ENCODE measurements at places on chromosomes 4 and X.

- no peak for DNase-seq
Measured at GRCh38 chr4:75398501-75398900, 115.7 kb downstream of the RCHY1 start.

- DNase-seq = no peak
Measured at GRCh38 chrX:132333351-132333750, 114.1 kb upstream of the RAP2C start.

DNA sequence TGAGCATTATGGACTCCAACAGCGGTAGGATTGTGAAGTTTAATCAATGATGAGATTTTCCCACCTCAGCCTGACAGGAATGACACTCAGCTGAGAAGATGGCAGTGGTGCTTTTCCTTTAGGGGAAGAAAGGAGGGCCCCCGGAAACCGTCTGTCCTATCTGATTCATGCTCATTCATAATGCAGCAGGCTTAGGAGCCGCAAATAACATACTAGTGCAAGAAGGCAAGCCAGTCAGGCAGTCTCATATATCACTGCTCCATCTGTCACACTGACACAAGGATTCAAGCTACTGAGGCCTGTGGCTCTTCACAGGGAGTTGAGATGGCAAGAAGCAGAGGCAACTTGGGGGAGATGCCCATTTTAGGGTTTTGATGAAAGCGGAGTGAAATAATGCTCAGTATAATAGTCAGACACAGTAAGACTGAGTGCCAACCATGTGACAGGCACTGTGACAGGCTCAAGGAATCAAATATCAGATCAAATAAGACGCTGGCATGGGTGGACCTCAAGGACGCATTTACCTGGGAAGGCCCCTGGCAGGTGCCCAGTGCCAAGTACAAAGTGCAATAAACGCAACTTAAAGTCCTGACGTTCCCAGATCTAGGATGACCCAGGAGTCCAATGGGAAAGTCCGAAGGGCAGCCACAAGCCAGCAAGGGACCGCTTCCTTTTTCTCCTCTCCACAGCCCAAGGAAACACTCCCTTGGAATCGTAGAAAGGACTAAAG is 63.4 kb downstream of the FHDC1 start:
- no peak for DNase-seq

- DNase-seq = no peak
Measured at GRCh38 chr4:1731180-1731579, 9.9 kb downstream of the TACC3 start.

GRCh38 chrX:8520791-8521190 is 56.2 kb downstream of the VCX3B start:
- no peak for DNase-seq

DNA sequence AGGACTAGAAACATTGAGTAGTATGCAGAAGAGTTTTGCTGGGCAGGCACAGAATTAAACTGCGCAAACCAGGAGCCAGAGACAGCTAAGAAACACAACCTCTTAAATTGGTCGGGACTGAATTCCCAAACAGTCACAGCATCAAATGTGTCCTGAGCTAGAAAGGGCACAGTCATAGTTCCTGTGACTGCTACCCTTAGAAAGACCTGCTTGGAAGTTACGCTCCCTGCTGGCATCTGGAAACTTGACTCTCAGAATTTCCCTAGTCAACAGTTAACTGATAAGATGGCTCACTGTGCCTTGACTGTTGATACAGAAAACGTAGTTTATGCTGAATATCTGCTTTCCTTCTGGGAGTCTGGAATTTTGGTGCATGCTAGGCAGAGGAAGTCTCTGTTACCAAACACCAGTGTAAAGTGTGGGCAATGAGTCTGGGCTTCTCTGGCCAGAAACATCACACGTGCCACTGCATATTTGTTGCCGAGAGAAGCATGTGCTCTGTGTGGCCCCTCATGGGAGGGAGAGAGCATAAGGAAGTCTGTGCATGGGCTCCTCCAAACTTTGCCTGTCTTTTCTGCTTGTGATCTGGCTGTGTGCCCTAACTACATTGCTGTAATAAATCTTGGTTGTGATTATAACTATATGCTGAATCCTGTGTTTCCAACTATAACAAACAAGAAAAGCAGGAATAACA is 11.6 kb upstream of the EOLA2 start:
- no peak for DNase-seq

DNA sequence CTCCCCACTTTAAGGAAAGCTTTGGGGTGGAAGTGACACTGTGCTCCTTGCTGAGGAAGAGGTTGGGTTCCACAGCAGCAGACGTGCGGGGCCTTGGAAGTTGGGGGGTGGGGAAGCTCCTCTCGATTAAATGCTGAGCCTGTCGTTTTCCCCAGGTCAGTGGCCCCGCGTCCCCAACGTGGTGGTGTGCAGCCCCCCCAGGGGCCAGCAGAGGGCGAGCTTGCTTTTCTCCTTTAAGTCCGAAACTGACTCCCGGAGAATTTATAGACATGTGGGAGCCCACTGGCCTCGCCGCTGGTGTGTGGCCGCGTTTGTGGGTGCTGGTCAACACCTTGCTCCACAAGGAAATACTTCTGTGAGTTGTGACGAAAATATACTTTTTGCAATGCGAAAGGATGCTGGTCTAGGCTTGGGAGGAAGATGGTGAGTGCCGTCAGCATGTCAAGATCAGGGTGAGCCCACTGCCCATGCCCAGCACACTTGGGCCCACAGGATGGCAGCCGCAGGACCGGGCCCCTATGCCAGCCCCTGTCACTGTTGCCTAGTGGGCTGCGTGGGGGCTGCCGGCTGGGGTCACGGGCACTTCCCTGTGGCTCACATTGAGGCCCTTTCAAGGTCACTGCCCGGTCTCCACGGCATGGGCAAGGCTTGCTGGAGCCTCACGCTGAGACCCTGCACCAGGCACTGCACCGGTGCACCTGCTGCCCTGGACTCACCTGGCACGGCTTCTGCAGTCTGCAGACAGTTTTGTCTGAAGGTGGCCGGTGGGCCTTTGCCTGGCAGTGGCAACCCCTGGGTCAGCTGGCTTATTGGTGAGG is 9.4 kb downstream of the UVSSA start:
- peak; percentile 45 for DNase-seq

- DNase-seq = no peak
Measured at GRCh38 chrX:13649838-13650237, 3.1 kb upstream of the TCEANC start.

GRCh38 chr4:40323866-40324265 is 11.3 kb upstream of the CHRNA9 start:
- no peak for DNase-seq

DNA sequence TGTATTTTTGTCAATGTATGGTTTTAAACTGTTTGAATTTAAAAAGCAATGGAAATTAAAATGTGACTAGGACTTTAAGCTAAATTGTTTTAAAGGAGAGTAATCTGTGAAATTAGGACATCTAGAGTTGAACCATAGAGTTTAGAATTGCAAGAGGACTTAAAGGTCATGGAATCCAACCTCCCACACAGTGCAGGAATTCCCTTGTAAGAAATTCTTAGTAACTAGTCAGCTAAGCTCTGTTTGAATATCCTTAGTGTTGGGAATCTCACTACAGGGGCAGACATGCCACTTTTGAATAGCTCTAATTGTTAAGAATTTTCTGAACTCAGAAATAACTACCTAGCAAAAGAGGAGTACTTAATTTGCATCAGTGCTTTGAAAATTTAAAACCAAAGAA is 292.9 kb downstream of the IL1RAPL1 start:
- no peak for DNase-seq

GRCh38 chr4:8310306-8310705 is 40.8 kb downstream of the HTRA3 start:
- DNase-seq = no peak

DNA sequence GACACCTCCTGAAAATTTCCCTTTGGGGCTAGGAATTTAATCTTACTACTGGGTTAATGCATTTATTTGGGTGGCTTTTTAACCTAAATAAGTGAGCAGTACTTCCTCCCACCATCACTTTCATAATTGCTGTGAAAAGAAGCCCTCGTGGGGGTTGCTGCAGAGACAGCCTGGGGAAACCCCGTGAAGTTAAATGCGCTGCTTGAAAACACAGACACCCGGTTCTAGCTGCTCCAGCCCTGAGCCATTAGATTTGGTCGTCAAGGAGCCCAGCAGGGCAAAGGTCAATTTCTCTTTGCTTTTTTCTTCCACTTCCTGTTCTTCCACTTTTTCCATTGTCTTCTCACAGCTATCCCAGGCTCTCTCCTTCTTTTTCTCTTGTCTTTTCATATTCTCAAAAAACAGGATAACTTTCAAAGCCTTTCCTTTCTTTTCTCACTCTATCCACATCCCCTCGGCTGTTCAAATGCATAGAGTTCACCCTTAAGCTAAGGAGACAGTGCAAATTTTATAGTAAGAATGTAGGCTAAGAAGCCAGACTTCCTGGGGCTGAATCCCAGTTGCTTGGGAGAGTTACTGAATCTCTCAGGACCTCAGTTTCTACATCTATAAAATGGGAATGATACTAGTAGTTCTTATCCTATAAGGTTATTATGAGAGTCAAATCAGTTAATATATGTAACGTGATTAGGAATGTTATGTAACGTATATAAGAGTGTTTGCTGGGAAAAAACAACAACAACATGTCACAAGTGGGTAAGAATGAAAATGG is 91.5 kb upstream of the ZNF827 start:
- no peak for DNase-seq

DNA sequence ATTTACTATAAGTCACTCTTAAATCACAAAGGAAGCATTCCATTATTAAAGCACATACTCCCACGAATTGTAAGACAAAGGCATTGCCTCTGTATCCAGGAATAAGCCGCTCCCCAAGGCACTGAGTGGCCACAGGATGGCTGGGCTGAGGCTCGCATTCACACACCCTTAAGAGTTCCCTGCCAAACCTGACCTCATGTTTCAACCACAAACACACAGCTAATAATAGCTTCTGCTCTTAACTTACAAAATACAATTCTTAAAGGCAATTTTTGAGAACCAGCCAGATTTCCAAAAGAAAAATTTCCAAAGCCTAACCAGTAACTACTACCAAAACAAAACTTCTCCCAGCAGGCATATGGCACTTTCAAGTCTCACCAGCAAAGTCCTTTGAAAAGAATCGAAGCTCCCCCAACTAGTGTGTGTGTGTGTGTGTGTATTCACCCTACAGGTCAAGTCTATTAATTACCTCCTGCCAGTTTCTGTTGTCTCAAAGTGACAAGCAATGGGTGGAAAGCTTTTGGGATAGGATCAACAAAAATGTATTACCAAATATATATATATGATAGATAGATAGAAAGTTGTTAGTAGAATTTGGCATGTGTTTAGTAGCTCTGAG is 36.0 kb downstream of the ARHGAP6 start:
- no peak for DNase-seq

- no peak for DNase-seq
Measured at GRCh38 chrX:129704491-129704890, 34.3 kb upstream of the XPNPEP2 start.

GRCh38 chr4:58734030-58734674 is 1624.0 kb upstream of the IGFBP7 start:
- no peak for DNase-seq

GRCh38 chr4:82893942-82894341 is 3.0 kb upstream of the SEC31A start:
- no peak for DNase-seq

GRCh38 chr4:129428454-129428853 is 332.5 kb downstream of the C4orf33 start:
- DNase-seq = no peak

DNA sequence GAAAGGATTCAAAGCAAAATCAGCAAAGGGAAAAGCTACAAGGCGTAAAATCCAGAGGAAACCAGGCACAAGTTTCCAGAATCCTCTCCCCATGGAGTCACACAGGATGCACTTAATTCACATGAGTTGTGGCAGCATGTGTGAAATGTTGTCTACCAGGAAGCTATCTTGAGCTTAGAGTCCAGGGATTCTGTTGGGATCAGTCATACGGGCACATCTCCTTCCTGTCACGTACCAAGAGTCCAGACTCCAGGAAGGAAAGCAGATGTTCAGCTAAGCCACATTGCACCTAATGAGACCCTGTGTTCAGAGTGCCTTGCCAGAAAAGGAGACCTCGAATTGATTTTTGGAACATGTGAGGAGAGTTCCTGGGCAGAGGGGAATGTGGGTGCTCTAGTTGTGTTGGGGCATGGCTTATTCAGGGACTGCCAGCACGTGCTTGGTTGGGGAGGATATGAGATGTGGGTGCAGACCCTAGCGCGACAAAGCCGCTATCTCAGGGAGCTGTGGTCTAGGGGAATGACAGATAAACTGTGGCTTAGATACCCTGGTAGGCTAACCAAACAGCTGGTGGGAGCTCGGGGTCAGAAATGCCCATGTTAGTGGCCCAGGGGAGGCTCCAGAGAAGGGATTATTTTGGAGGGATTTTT is 70.0 kb downstream of the EVC start:
- DNase-seq = no peak

GRCh38 chr4:139005774-139006173 is 9.8 kb upstream of the NOCT start:
- DNase-seq = no peak

GRCh38 chr4:113146876-113147358 is 97.5 kb downstream of the ANK2 start:
- DNase-seq = no peak
